ENCODE measurements at places on chromosomes 3 and 15. TPM values are rescaled to one million over a fixed set of nuclear protein-coding genes. Genes with fewer than 3 reads are reported as not detected.
A peak's percentile ranks its signal among the peaks of the same experiment; 100 is the strongest.

DNA sequence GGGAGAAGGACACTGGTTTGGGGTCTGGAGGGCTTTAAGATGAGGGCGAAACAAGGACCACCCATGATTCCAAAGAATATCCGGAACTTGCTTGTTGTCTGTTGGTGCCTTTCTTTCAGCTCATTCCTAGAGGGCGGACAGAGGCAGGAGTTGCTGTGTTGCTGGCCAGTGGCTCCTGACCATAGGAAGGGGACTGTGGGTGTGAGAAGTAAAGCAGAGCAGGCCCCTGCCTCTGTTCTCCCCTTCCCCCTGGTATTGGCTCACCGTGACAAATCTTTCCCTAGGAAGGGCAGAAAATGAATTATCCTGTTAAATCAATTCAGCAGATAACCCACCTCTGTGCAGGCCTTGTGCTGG lies 89.1 kb downstream of the LIPC start:
- no peak for DNase-seq

DNA sequence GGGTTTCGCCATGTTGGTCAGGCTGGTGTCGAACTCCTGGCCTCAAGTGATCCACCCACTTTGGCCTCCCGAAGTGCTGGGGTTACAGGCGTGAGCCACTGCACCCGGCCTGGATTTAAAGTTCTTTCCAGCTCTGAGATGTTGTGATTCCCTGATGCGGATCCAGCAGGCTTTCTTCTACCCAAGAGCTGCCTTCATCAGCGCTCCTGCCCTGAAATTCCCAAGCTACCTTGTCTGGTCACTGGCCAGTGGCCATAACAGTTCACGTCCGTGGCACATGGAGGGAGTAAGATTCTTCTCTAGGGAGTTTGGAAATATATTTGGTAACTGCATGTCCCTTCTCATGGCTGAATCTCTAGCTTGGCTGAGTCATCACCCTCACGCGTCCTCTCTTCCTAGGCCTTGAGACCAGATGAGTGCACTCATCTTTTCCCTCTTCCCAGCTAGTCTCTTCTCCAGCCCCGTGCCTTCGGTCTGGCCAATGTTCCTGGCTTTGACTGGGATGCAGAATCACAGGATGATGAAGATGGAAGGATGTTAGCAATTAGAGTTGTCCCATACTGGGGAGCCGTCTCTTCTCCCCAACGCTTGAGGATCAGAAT lies 29.8 kb upstream of the APOD start:
- no peak for DNase-seq

GRCh38 chr3:126883241-126883640 lies 99.7 kb upstream of the PLXNA1 start:
- no peak for DNase-seq

DNA sequence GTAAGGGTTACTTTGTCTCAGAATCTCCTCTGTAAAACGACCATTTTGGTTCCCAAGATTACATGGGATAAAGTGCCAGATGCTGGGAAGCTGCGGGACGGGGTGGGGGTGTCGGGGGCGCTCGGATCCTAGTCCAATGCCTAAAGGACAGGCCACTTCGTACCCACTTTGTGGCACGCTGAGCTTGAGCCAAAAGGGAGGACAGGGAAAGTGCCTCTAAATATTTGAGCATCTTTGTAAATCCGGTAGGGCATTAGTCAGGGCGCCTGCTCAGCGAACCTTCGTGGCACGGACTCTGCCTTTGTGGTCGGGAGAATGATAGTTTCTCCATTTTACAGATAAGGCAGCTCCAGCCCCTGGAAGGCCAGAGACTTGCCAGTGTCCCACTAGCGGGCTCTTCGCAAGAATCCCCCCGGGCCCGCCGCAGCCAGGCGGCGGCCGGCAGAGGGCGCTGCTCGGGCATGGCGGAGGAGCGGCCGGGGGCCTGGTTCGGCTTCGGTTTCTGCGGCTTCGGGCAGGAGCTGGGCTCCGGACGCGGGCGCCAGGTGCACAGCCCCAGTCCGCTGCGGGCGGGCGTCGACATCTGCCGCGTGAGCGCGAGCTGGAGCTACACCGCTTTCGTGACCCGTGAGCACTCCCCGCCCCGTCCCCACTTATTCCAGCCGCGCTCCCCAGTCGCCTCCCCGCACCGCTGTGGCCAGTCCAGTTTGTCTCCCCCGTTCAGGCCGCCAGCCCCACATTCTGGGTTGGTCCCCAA lies 1.8 kb downstream of the RCCD1 start:
- peak; percentile 81 for DNase-seq

DNA sequence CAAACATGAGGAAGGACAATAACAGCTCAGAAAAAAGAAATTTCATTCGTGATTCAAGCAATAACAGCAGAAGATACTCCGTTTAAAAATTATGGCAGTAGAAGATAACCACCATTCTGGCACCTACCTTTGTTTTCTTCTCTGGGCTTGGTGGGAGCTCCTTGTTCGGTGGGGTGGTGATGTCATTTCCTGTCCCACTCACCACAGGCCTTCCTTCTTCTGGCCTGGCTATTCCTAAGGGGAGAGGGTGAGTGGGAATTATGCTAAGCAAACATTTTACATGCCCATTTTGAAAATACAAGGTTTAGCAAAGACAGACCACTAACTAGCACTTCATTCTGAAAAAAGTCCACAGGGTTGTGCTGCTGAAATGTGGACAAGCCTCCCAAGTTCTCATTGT lies 74.4 kb downstream of the DHX30 start:
- DNase-seq = no peak

- no peak for DNase-seq
Observed at GRCh38 chr15:80906159-80906766, 83.4 kb downstream of the MESD start.

- DNase-seq = no peak
Observed at GRCh38 chr15:58544756-58545155, 113.0 kb downstream of the LIPC start.

DNA sequence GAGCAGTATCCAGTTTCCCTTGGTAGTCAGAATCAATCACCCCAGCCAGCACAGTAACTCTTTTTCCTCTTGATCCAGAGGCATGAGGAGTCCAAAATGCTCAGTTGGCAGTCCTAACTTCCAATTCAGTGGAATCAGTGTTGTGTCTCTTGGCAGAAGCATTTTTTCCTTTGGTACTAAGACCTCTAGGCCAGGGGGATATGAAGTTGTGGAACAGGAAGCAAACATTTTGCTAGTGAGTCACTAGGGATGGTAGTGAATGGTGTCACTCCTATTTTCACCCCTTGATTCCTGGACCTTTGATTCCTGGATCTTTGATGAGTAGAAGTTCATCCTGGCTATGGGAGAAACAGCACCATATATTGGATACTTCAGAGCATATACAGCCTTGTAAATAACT lies 70.5 kb upstream of the ALDH1A3 start:
- no peak for DNase-seq

ZCWPW2 gene
- 0.20 TPM for polyA plus RNA-seq

STXBP5L gene
- 5.1 TPM for polyA plus RNA-seq

C3orf85 gene
- not detected for polyA plus RNA-seq

All from brain (organoid and tissue), 16 donors.